Endothelial cell (in vitro differentiated cells): ENCODE measurements at places on chromosomes 5 and 9. TPM values are rescaled to one million over a fixed set of nuclear protein-coding genes. Genes with fewer than 3 reads are reported as not detected.

The SPATA31A6 gene
- not detected for total RNA-seq

The SEMA5A gene
- total RNA-seq = 31.1 TPM

The CDC42SE2 gene
- total RNA-seq = 22.2 TPM

The KIF20A gene
- total RNA-seq = 10.3 TPM

The OR1Q1 gene
- total RNA-seq = not detected
